ENCODE measurements at places on chromosomes 12 and 14.

- no peak for DNase-seq
Observed at GRCh38 chr12:47297993-47298392, 218.2 kb upstream of the AMIGO2 start.

DNA sequence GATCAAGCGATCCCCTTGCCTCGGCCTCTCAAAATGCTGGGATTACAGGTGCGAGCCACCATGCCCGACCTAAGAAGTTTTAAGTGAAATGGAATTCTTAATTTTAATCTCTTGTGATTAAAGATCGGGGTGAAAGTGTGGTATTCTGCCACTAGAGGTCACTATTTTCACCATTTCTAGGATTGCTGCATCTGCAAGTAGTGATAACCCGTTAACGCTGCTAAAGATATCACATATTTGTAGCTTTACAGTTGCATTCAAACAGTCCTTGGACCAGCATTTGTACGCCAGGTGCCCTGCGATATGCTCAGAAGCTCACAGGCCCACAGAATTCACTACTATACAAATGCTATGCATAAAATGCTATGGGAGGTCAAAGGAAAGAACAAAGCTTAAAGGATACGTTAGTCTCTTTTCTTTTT lies 19.3 kb downstream of the CCDC62 start:
- DNase-seq: no peak

DNA sequence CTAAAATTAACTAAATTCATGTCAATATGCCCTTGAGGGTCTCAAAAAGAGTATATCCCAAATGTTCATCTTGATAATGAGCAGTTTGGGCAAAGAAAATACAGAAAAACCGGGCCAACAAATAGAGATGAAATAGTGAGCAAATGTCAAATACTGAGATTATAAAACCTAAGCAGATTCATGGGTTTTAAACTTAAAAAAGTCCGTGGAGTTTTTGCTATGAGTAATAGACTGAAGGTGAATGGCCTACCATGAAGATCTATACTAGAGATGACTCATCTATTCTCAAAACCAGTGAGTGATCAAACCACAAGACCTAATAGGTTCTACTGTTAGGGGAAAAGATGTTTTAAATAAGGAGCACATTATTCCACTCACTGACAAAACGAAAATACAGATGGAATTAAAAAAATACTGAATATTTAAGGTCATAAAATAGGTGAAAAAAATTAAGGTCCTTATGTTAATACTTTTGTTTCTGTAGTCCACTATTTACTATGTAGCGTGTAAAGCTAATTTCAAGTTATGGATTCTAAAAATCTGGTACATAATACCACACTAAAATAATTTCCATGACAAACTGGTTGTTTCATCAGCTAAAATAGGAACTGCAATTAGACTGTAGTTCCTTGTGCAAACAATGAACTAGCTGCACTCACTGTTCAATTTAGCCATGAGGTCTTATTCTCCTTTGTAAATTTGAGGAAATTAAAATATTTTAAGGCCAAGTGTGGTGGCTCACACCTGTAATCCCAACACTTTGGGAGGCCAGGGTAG lies 5.0 kb downstream of the HNRNPC start:
- no peak for DNase-seq

DNA sequence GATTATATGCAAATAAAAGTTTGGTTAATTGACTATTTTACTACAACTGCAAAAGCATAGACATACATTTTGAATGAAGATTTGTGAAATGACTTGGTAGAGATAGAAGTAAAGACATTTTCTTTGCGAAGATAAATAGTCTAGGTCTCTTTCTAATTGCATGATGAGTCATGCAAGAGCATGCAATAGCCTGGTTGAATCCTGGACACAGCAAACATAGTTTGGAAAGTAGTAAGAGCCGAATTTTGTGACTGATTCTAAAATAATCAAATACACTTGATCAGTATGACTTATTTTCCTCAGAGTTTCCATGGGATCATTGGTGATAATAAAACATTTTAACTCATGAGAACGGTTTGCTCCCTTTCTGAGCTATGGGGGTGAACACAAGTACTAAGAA lies 27.7 kb upstream of the CAND1 start:
- no peak for DNase-seq

- DNase-seq: no peak
Observed at GRCh38 chr12:76420222-76420621, 72.0 kb upstream of the BBS10 start.

- DNase-seq: no peak
Observed at GRCh38 chr14:52000019-52000582, 10.8 kb downstream of the RTRAF start.

DNA sequence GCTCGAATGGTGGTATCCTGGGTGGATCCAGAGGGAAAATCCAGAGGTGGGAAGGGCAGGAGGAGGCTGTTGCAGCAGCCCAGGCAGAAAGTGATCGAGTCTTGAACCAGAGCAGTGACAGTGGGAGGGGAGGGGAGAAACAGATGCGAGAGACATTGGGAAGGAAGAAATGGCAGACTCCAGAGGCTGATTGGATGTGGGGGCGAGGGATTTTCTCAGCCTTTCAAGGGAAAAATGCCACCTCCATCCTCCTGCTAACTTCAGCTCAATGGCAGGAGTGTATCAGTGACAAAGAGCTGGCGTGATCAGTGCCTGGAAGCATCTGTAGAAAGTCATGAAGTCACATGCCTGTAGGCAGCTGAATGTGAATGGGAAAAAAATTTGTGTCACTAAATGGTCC lies 38.6 kb upstream of the NRXN3 start:
- no peak for DNase-seq

- DNase-seq: no peak
Observed at GRCh38 chr14:32817780-32818179, 120.9 kb upstream of the NPAS3 start.

- DNase-seq: no peak
Observed at GRCh38 chr14:55414551-55414950, 2.9 kb upstream of the ATG14 start.

- no peak for DNase-seq
Observed at GRCh38 chr12:25263594-25263993, 12.9 kb upstream of the KRAS start.

GRCh38 chr12:14989790-14990189 lies 16.9 kb downstream of the PDE6H start:
- no peak for DNase-seq

- no peak for DNase-seq
Observed at GRCh38 chr14:61513986-61514830, 181.1 kb upstream of the HIF1A start.

GRCh38 chr12:810116-810515 lies 57.7 kb downstream of the WNK1 start:
- no peak for DNase-seq

- no peak for DNase-seq
Observed at GRCh38 chr14:23376482-23377197, at the start of gene CMTM5. Gene CMTM5 (plus strand): TSS chr14:23377046. CDS start chr14:23377252, 206 bp downstream.

GRCh38 chr12:67155863-67156262 lies 113.3 kb upstream of the CAND1 start:
- no peak for DNase-seq

- no peak for DNase-seq
Observed at GRCh38 chr14:58813745-58814144, 176.0 kb downstream of the DACT1 start.
